ENCODE measurements at places on chromosomes 1 and 21. TPM values are rescaled to one million over a fixed set of nuclear protein-coding genes. Genes with fewer than 3 reads are reported as not detected.

Gene NEXN
- polyA plus RNA-seq: 0.07 TPM

Gene TGFB2
- 0.55 TPM for polyA plus RNA-seq

Gene CELA2B
- not detected for polyA plus RNA-seq

Gene PCP4L1
- polyA plus RNA-seq: not detected

Gene PEAR1
- polyA plus RNA-seq: 0.03 TPM

Gene PATJ
- 11.8 TPM for polyA plus RNA-seq

Gene LCE3D
- not detected for polyA plus RNA-seq

Gene MSH4
- polyA plus RNA-seq: 0.20 TPM

GRCh38 chr1:31444725-31445448, 31.9 kb downstream of the SERINC2 start:
- peaks cover 10% of the 10 kb centered on the region for H3K4me1 ChIP-seq
- no peak for DNase-seq
- no peaks in the 10 kb centered on the region for H3K36me3 ChIP-seq
- no peak overlapping the region for H3K4me3 ChIP-seq
- no peaks in the 10 kb centered on the region for H3K27me3 ChIP-seq
- H3K27ac ChIP-seq: no peak overlapping the region

GRCh38 chr1:196873385-196873784, 14.5 kb upstream of the CFHR4 start:
- H3K4me3 ChIP-seq: no peak overlapping the region
- H3K4me1 ChIP-seq: no peaks in the 10 kb centered on the region
- DNase-seq: no peak
- H3K36me3 ChIP-seq: no peaks in the 10 kb centered on the region
- no peaks in the 10 kb centered on the region for H3K27me3 ChIP-seq

GRCh38 chr1:7076572-7076971, 291.3 kb downstream of the CAMTA1 start:
- H3K27ac ChIP-seq: no peak overlapping the region
- no peaks in the 10 kb centered on the region for H3K4me1 ChIP-seq
- no peaks in the 10 kb centered on the region for H3K36me3 ChIP-seq
- peaks cover 2% of the 10 kb centered on the region for H3K27me3 ChIP-seq
- no peak for DNase-seq

GRCh38 chr1:41358131-41359021, 2.9 kb upstream of the FOXO6 start:
- H3K27me3 ChIP-seq: peaks cover 2% of the 10 kb centered on the region
- H3K27ac ChIP-seq: no peak overlapping the region
- no peak for DNase-seq
- H3K36me3 ChIP-seq: no peaks in the 10 kb centered on the region

- H3K27ac ChIP-seq: no peak overlapping the region
- no peaks in the 10 kb centered on the region for H3K27me3 ChIP-seq
- no peak for DNase-seq
- H3K4me1 ChIP-seq: no peaks in the 10 kb centered on the region
- no peak overlapping the region for H3K4me3 ChIP-seq
Measured at GRCh38 chr1:237258871-237259270, 216.9 kb downstream of the RYR2 start.

GRCh38 chr1:228156515-228156881, 6.8 kb downstream of the GJC2 start:
- H3K36me3 ChIP-seq: no peaks in the 10 kb centered on the region
- no peak overlapping the region for H3K4me3 ChIP-seq
- DNase-seq: no peak
- no peak overlapping the region for H3K27ac ChIP-seq

GRCh38 chr1:212670301-212670700, 29.3 kb downstream of the BATF3 start:
- no peak overlapping the region for H3K4me3 ChIP-seq
- H3K4me1 ChIP-seq: peaks cover 32% of the 10 kb centered on the region
- DNase-seq: no peak
- H3K36me3 ChIP-seq: no peaks in the 10 kb centered on the region
- H3K27ac ChIP-seq: no peak overlapping the region

DNA sequence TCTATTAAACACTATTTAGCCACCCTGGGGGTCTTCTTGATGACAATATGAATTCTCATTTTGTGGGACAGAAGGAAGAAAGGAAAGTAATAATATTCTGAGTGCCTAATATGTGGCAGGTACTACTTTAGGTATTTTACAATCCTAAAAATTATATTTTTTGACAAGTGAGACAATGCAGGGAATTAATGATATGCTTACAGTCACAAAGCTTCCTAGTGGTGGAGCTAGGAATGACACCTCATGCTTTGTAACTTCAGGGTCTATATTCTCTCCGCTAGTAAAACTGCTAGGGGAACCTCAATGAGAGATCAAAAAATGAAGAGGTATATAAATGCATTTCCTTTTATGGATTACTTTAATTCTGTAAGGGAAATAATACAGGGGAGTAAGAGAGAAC, 44.3 kb downstream of the TPR start:
- no peak overlapping the region for H3K4me3 ChIP-seq
- H3K27me3 ChIP-seq: no peaks in the 10 kb centered on the region
- peaks cover 34% of the 10 kb centered on the region for H3K36me3 ChIP-seq

DNA sequence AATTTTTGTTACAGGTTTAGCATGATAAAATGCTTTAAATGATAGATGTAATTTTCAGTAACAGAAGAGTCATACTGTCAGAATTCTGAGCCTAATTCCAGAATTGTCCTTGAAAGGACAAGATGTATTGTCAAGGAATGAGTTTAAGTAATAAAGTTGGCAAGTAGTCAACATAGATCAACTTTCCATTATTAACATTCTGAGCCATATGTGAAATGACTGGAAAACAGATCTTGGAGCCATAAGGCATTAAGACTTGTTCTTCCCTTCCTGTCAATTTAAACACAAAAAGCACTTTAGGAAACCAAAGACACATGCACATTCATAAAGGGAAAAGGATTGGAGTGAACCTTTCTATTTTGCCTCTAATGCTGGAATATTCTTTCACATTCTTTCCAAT, 107.0 kb downstream of the ODF2L start:
- H3K36me3 ChIP-seq: no peaks in the 10 kb centered on the region
- no peak overlapping the region for H3K4me3 ChIP-seq
- H3K27ac ChIP-seq: no peak overlapping the region
- no peaks in the 10 kb centered on the region for H3K27me3 ChIP-seq
- no peaks in the 10 kb centered on the region for H3K4me1 ChIP-seq

GRCh38 chr1:3676581-3677470, 24.5 kb downstream of the TP73 start:
- peaks cover 86% of the 10 kb centered on the region for H3K4me1 ChIP-seq
- peak overlapping the region; percentile 8 for H3K4me3 ChIP-seq
- peak; percentile 66 for DNase-seq
- peaks cover 3% of the 10 kb centered on the region for H3K27me3 ChIP-seq

- H3K4me1 ChIP-seq: peaks cover 19% of the 10 kb centered on the region
- no peak overlapping the region for H3K27ac ChIP-seq
- no peak overlapping the region for H3K4me3 ChIP-seq
- H3K36me3 ChIP-seq: no peaks in the 10 kb centered on the region
- no peaks in the 10 kb centered on the region for H3K27me3 ChIP-seq
- peak; percentile 67 for DNase-seq
Measured at GRCh38 chr1:3775490-3776230, 3.1 kb downstream of the SMIM1 start.

DNA sequence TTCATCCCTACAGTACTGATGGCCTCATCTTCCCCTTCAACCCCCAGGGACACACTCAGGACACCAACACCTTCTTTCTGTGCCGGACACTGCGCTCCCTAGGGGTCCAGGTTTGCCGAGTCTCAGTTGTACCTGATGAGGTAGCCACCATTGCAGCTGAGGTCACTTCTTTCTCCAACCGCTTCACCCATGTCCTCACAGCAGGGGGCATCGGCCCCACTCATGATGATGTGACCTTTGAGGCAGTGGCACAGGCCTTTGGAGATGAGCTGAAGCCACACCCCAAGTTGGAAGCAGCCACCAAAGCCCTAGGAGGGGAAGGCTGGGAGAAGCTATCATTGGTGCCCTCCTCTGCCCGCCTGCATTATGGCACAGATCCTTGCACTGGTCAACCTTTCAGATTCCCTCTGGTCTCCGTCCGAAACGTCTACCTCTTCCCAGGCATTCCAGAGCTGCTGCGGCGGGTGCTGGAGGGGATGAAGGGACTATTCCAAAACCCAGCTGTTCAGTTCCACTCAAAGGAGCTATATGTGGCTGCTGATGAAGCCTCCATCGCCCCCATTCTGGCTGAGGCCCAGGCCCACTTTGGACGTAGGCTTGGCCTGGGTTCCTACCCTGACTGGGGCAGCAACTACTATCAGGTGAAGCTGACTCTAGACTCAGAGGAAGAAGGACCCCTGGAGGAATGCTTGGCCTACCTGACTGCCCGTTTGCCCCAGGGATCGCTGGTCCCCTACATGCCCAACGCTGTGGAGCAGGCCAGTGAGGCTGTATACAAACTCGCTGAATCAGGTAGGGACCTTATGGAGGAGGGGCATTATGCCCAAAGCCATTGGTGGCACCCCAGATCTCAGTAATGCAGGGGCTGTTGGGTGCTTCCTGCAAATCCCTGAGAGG, 5.1 kb upstream of the LENEP start:
- H3K27ac ChIP-seq: no peak overlapping the region
- peaks cover 47% of the 10 kb centered on the region for H3K36me3 ChIP-seq
- no peaks in the 10 kb centered on the region for H3K27me3 ChIP-seq
- no peak overlapping the region for H3K4me3 ChIP-seq
- DNase-seq: no peak

DNA sequence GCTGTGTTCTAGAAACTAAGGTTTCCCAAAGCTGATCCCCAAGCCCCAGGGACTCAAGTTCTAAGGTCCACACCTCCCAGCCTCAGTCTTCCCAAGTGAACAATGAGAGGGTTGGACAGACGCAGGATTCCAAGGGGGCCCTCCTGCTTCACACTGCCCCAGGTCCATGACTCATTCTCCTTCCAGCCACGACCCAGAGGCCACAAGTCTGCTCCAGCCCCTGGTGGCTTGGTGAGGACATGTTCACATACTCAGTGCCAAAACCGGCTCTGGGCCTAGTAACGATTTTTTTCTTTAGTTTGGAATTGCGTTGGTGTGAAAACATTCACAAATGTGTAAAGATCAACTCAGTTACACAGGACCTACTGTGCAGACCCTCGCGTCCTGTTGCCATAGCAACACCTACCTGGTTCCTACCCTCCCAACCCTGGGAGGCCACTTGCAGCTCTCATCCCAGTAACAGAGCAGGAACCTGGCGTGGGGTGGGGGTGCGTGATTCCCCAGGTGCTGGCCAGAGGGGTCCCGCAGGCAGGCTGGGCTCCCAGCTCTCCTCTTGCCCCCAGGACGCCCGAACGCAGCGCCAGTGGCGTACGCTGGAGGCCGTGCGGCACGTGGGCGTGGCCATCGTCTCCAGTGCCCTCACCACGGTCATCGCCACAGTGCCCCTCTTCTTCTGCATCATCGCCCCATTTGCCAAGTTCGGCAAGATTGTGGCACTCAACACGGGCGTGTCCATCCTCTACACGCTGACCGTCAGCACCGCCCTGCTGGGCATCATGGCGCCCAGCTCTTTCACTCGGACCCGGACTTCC, 57.0 kb downstream of the DISP3 start:
- H3K36me3 ChIP-seq: no peaks in the 10 kb centered on the region
- H3K4me1 ChIP-seq: no peaks in the 10 kb centered on the region
- no peaks in the 10 kb centered on the region for H3K27me3 ChIP-seq
- no peak overlapping the region for H3K27ac ChIP-seq
- no peak for DNase-seq

GRCh38 chr1:153612755-153613331, at the start of gene S100A16:
Gene S100A16, minus strand, starts transcription at chr1:153613137. Its CDS starts 4,986 bp downstream, at chr1:153608151.
- peaks cover 8% of the 10 kb centered on the region for H3K4me1 ChIP-seq
- H3K4me3 ChIP-seq: no peak within 1 kb of the TSS
- H3K27me3 ChIP-seq: no peaks in the 10 kb centered on the region
- H3K36me3 ChIP-seq: no peaks in the 10 kb centered on the region
- no peak for DNase-seq
- no peak within 1 kb of the TSS for H3K27ac ChIP-seq

GRCh38 chr1:167974698-167975097, 37.8 kb upstream of the MPC2 start:
- no peaks in the 10 kb centered on the region for H3K27me3 ChIP-seq
- no peak overlapping the region for H3K27ac ChIP-seq
- peaks cover 6% of the 10 kb centered on the region for H3K36me3 ChIP-seq
- H3K4me3 ChIP-seq: no peak overlapping the region

- no peak overlapping the region for H3K4me3 ChIP-seq
- no peak overlapping the region for H3K27ac ChIP-seq
- H3K36me3 ChIP-seq: no peaks in the 10 kb centered on the region
- DNase-seq: no peak
- H3K27me3 ChIP-seq: no peaks in the 10 kb centered on the region
- H3K4me1 ChIP-seq: no peaks in the 10 kb centered on the region
Measured at GRCh38 chr1:213381572-213382084, 330.6 kb downstream of the RPS6KC1 start.

GRCh38 chr1:61223140-61223539, 140.8 kb downstream of the NFIA start:
- no peak overlapping the region for H3K4me3 ChIP-seq
- no peaks in the 10 kb centered on the region for H3K4me1 ChIP-seq
- no peak overlapping the region for H3K27ac ChIP-seq
- no peak for DNase-seq

- no peak for DNase-seq
- H3K27me3 ChIP-seq: peaks cover 8% of the 10 kb centered on the region
- H3K36me3 ChIP-seq: no peaks in the 10 kb centered on the region
Measured at GRCh38 chr21:38848187-38848609, 42.5 kb downstream of the ETS2 start.

All from B cell (primary cell).